Activated T-cell treated with anti-CD3 and anti-CD28 coated beads, Interleukin-2, amount 50 U/mL, for 4 hours (primary cell): ENCODE measurements at places on chromosomes 4 and X. TPM values are rescaled to one million over a fixed set of nuclear protein-coding genes. Genes with fewer than 3 reads are reported as not detected.

Gene PPARGC1A
- not detected for total RNA-seq

Gene SSX2
- total RNA-seq: not detected

Gene UGT2A3
- total RNA-seq: not detected

Gene HTATSF1
- 41.8 TPM for total RNA-seq

Gene TMEM31
- not detected for total RNA-seq

Gene TLR1
- total RNA-seq: 1.1 TPM

Gene NDP
- total RNA-seq: not detected

Gene FAM9B
- not detected for total RNA-seq

Gene ARX
- total RNA-seq: not detected

Gene DUSP21
- not detected for total RNA-seq

Gene PPP2R2C
- total RNA-seq: not detected

Gene ANK2
- total RNA-seq: 0.63 TPM
